ENCODE measurements at places on chromosomes 1 and 21.

DNA sequence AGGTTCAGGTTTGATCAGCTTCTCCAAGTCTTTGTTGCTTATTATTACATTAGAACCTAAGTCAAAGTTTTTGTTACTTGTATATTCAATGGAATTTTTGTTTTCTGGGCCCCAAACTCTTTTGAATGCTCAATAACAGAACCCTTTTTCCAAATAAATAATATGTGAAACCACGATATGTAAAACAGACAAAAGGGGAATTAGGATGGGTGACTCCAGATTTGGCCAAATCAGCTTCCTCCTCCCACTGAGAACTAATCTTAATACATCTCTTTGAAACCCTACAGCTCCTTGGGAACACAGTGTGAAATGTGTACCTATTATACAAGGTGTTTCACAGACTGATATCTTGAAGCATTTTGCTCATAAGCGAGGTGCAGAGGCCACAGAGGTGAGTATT is 67.0 kb upstream of the TNFSF18 start:
- no peak for DNase-seq

GRCh38 chr1:24189528-24189927 is 2.4 kb upstream of the IFNLR1 start:
- DNase-seq, result peak; percentile 77

DNA sequence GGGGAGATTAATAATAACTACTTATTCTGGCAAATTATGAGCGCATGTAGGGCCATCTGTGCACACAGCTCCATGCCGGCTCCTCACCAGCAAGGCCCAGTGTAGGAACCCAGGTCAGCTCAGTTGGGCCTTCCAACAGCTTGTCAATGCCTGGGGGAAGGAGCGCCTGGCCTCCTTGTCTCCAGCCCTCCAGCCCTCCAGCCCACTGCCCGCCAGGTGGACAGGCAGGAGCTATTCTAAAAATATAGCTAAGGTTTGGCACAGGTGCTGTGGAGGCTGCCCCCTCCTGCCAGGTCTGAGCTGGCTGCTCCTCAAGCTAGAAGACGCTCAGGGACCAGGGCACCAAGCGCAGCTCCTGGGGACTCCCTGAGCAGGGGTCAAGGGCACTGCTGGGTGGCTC is 85.7 kb downstream of the GRIK3 start:
- no peak for DNase-seq

DNA sequence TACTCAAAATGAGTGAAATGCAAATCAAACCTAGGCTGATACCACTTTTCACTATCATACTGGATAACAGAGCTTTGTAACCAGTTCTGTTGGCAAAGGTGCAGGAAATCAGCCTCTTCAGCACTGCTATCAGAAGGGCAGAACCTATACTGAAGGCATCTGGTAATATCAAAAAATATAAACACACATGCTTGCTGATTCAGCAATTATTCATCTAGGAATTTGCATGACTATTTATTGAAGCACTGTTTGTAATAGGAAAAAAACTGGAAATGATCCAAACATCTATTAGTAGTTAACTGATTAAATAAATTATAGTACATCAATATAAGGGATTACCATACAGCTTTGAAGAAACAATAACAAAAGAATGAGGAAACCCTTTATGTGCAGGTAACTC is 21.4 kb downstream of the ARHGAP29 start:
- no peak for DNase-seq

DNA sequence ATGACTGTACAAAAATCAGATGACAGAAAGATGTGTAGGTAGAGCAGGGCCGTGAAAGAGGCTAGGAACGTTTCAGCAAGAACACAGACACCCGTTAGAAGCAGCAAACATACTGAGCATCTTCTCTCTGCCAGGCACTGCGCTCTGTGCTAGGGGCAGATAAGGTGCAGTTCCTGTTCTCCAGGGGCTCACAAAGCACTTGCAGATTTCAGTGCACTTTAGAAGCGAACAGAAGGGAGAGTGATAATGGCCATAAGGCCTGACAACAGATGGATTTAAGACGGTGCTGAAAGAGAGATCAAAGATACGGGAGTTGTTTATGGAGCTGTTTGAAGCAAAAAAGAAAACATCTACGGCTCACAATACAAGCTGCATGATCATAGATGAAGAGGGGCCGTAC is 200.3 kb upstream of the FOXD3 start:
- no peak for DNase-seq
